Activated CD4-positive, alpha-beta T cell treated with anti-CD3 and anti-CD28 coated beads for 36 hours (primary cell): ENCODE measurements at places on chromosomes 2 and 18. TPM values are rescaled to one million over a fixed set of nuclear protein-coding genes. Genes with fewer than 3 reads are reported as not detected.

TTN gene
- total RNA-seq = 3.1 TPM

DNA sequence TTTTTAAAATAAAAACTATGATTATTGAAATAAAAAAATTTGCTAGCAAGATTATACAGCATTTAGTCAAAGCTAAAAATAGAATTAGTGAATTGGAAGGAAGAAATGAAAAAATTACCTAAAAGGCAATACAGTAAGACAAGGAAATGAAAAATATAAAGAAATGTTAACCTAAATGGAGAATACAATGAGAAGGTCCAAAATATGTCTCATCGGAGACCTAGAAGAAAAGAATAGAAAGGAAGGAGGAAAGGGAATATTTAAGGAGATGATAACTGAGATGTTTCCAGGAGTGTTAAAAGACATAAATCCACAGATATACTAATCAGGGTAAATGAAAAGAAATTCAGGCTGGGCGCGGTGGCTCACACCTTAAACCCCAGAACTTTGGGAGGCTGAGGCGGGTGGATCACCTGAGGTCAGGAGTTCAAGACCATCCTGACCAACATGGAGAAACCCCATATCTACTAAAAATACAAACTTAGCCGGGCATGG, 78.9 kb downstream of the AFF3 start:
- DNase-seq = no peak

PCARE gene
- total RNA-seq = not detected

DNA sequence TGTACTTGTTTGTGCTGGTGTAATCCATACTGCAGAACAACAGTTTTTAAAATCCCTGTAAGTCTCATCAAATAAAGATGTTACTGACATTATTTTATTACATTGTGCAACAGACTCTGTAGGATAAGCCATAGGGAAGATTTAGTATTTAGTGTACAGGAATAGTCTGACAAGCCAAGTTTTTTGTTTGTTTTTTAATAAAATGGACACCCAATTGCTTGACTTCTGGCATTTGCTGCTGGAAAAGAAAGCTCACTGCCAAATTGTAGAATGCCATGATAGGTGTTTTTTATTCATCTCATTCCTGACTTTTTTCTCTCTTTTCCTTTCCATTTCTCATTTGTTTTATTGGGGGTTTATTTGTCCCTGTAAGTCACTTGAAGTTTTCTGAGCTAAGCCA, 38.1 kb downstream of the SMARCAL1 start:
- no peak for DNase-seq

DNA sequence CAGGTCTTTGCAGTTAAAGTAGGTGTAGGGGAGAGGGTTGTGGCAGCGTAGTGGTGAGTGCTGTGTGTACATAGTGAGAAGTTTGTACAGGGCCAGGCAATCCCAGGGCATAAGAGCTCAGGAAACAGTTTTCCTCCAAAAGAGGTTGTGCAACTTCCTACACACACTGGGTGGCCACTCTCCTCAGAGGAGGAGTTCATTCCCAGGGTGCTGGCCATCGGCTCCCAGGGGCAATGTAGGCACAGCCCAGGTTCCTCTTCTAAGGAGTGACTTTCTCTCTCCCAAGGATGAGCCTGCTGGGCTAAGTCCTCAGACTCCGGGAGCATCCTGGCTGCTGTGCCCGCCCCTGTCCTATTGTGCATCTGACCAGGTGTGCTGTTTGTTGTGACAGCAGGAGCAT, 3.0 kb downstream of the ACOXL start:
- DNase-seq = no peak

MERTK gene
- 1.4 TPM for total RNA-seq

DNA sequence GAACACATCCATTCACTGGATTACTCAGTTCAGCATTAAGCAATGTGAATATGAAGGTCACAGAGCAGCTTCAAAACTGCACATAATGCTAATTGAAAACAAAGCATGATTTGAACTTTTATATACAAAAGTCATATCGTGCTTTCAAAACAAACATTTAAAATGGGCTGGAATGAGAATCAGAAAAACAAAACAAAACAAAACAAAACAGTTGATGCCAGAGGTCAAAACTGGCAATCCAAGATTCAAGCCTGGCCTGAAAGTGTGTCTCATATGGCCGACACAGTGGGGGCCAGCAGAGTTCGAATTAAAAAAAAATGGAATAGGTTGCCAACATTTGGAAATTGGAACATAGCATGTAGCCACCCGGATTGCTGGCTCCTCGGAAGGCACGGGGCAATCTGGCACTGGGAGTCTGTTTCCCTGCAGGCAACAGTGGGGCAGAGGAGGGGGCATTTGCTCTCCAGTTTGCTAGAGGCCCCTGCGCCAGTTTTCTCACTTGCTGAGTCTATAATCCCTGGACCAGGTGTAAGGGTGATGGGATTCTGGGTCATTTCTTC, 294.4 kb downstream of the ZNF521 start:
- DNase-seq = no peak

CNTNAP5 gene
- not detected for total RNA-seq

- no peak for DNase-seq
Measured at GRCh38 chr2:216769626-216770025, 74.3 kb upstream of the IGFBP5 start.

DNA sequence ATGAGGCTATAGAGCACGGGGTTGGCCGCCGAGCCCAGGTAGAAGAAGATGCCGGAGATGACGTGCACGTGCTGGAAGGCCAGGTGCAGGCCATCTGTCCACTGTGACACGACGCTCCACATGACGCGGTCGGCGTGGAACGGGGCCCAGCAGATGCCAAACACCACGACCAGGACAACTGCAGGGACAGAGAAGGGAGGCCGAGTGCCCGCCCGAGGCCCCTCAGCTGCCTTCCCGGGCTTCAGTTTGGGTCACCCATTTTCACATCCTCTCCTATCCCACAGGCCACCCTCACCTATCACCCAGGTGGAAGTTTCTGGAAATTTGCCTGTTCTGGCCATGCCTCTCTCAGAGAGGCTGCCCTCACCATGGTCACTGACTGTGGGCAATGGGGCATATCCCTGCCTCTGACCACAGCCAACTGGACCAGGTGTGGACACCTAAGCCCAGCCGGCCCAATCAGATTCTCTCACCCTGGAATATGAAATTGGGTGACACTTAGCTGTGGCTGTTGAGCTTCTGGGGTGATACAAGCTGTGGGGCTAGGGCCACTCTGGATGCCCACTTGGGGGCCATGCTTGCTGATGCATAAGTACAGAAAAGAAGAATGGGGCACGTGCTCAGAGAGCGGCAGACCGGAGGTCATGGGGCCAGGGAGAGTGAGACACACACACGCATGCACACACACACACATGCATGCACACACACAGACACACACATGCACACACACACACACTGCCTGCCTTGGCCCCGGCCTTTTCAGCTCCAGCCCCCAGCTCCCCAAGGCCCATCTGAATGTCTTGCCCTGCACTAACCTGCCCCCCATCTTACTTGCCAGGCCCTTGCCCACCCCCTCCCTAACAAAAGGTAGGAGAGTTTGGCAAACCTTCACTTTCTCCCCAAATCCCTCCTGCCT, 4.7 kb downstream of the NMUR1 start:
- no peak for DNase-seq

DNA sequence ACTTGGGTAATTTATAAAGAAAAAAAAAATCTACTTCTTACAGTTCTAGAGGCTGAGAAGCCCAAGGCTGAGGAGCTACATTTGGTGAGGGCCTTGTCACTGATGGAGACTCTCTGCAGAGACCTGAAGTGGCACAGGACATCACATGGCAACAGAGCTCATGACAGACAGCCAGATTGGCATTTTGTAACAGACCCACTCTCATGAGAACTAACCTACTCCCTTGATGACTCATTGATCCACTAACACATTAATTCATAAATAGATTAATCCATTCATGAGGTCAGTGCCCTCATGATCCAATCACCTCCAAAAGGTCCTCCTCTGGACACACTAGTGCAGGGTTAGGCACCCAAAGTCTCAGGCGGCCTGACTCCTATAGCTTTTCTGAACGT, 318.4 kb downstream of the GULP1 start:
- no peak for DNase-seq

GRCh38 chr18:54607213-54608027, 16.4 kb downstream of the DYNAP start:
- no peak for DNase-seq

DNA sequence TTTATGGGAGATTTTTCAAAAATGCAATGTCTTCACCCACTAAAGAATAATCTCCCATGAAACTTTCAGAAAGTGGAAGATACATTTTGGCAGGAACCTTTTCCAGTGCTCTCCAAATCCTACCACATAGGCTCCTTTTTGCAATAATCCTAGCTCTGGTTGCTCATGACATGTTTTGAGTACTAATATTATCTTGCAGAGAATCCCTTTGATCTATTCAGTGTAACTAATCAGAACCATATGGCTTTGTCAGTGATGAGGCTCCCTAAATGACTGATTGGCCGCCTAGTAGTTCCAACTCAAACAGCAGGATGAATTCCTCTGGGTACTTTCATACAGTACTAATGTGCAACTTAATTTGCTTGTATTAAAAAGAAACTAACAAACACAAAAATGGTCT, 544.0 kb upstream of the FAM98A start:
- no peak for DNase-seq
